ENCODE measurements at places on chromosomes 16 and 17. TPM values are rescaled to one million over a fixed set of nuclear protein-coding genes. Genes with fewer than 3 reads are reported as not detected.

DNA sequence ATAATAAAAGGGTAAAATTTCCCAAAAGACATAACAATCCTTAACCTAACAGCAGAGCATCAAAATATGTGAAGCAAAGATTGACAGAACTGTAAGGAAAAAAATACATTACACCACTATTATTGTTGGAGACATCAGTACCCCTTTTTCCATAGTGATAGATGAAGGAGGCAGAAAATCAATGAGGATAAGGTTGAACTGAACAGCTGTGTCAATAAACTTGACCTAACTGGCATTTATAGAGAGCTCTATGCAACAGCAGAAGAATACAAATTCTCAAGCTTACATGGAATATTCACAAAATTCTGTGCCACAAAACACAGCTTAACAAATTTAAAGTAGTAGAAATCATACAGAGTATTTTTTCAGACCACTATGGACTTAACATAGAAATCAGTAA, 195.0 kb upstream of the ELAC2 start:
- no peak for DNase-seq

GRCh38 chr16:19835968-19836421, 48.7 kb downstream of the GPRC5B start:
- no peak for DNase-seq

- no peak for DNase-seq
These were observed 8.5 kb downstream of the HASPIN start for GRCh38 chr17:3732210-3732621.

Gene CCDC92B
- total RNA-seq, result not detected

Gene KRT25
- total RNA-seq, result not detected

All from H4 (cell line).